Transverse colon (tissue), 4 donors: ENCODE measurements at places on chromosomes 2 and 18. TPM values are rescaled to one million over a fixed set of nuclear protein-coding genes. Genes with fewer than 3 reads are reported as not detected.

FABP1 gene
- total RNA-seq, result 3,583 TPM

- H3K4me1 ChIP-seq, result no peaks in the 10 kb centered on the region
- no peak overlapping the region for H3K27ac ChIP-seq
- H3K27me3 ChIP-seq, result no peaks in the 10 kb centered on the region
- H3K36me3 ChIP-seq, result no peaks in the 10 kb centered on the region
- DNase-seq, result no peak
Observed at GRCh38 chr2:121722479-121722878, 14.2 kb downstream of the NIFK start.

IAH1 gene
- total RNA-seq, result 44.8 TPM

DNA sequence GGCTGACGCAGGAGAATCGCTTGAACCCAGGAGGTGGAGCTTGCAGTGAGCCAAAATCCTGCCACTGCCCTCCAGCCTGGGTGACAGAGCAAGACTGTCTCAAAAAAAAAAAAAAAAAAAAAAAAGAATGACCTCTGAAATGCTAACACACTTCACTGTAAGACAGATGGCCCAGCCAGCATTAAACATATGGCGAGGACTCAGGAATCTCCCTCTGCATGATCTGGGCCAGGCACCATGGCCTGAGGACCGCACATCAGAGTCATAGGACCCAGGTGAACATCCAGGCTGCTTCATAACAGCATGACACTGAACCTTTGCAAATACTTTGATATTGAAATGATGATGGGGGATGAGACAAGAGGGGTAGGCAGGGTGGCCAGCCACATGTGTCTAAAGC, 56.1 kb upstream of the DNMT3A start:
- H3K27me3 ChIP-seq, result no peaks in the 10 kb centered on the region
- no peak overlapping the region for H3K27ac ChIP-seq
- no peaks in the 10 kb centered on the region for H3K4me1 ChIP-seq
- no peak overlapping the region for H3K4me3 ChIP-seq
- DNase-seq, result no peak
- no peaks in the 10 kb centered on the region for H3K36me3 ChIP-seq

REEP1 gene
- 196 TPM for total RNA-seq

IFIH1 gene
- 35.5 TPM for total RNA-seq
